Cerebellar nuclear complex (tissue), 1 donor: ENCODE measurements at places on chromosomes 13 and 19.

DNA sequence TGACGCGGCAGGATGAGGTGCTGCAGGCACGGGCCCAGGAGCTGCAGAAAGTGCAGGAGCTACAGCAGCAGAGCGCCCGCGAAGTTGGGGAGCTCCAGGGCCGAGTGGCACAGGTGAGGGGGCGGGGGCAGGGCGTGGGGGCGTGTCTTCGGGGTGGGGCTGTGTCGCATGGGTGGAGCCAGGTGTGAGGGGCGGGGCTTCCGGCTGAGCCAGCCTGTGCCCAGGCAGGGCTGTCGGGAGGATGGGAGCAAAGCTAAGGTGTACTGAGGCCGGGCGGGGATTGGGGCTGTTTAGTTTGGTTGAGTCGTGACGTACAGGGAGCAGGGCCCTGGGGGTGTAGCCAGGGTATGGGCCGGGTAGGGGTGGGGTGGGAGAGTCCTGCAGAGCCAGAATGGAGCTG lies 62.3 kb downstream of the KCNC3 start:
- DNase-seq: no peak

- no peak for DNase-seq
These were observed 43.7 kb upstream of the SLC15A1 start for GRCh38 chr13:98796191-98796590.

DNA sequence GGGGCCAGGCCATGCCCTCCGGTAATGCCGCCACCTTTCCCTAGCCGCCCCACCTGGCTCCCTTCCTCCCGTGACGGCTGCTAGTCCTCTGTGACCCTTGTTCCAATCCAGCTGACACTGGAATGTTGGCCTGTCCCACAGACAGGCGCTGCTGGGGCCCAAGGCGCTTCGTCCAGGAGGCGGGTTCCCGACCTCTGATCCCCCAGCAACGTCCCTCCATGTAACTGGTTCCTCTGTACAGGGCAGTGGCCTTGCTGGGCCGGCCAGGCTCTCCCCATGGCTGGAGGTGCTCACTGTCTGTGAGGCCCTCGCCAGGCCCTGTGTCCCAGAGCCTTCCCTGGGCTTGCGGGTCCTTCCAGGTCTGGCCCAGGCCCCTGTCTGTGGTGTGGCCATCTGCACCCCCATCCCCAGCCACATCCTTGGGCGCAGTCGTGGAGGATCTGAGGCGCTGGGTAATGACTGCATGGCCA lies 6.8 kb upstream of the GRIN3B start:
- DNase-seq: no peak

- peak; percentile 74 for DNase-seq
These were observed 30.4 kb downstream of the ELAVL1 start for GRCh38 chr19:7975037-7975436.

DNA sequence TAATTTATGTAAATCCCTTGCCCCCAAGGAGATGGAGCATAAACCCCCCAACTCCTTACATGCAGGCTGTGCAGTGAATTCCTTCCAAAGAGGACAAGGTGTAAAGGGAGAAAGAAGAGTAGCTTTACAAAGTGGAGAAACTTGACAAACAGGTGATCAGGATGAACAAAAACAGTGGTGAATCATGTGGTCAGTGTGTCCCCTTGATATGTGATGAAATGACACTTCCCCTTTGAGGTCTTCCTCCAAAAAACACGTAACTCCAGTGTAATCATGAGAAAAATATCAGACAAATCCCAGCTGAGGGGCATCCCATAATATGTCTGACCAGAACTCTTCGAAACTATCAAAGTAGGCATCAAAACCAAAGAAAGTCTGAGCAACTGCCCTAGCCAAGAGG lies 29.5 kb upstream of the AKT2 start:
- no peak for DNase-seq

DNA sequence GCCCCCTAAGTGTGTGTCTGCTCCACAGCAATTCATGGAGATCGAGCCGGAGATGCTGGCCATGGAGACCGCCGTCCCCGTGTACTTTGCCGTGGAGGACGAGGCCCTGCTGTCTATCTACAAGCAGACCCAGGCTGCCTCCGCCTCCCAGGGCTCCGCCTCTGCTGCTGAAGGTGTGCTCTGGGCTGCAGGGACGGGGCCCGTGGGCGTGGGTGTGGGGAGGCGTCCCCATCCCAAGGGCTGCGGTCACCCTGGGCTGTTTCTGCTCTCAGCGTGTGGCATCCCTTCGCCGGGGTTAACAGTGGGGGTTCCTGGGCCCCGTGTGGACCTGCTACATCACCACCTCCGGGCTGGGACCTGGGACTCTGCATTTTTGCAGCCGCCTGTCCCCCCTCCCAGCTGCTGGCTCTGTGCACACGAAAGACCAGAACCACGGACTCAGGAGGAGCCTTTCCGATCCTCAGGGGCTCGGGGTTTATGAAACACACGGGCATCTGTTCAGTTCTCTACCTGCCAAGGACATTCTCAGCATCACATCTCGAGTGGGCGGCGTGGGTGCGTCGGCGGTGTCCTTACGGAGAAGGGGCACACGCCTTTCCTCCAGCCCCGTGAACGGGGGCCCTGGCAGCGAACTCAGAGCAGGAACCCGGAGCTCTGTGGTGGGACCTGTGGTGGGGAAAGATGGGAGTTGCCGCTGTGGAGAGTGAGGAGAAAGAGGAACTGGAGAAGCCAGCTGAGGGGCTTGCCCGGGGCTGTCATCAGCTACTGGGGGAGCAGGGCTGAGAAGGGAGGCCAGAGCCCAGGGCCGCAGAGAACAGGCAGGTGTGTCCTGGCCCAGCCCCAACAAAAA lies 7.8 kb downstream of the NCLN start:
- no peak for DNase-seq

GRCh38 chr19:58558623-58559274 lies 338 bp upstream of the UBE2M start:
- no peak for DNase-seq

DNA sequence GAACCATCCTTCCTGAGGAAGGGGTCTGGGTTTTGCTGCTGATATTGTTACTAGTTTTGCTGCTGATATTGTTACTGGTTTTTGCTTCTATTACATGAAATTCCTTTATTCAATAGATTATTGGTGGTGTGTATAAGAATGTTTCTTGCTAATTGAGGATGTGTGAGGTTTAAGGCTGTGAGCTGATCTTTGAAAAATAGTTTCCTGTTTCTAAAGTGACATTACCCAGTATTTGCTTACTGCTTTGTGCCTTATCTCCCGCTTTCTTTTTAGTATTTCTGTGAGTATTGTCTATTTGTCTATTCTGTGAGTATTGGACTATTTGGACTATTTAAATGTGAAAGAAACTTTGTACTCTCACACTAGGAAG lies 38.2 kb upstream of the C1QTNF9 start:
- DNase-seq: no peak

GRCh38 chr13:107545946-107546502 lies 669.3 kb downstream of the LIG4 start:
- DNase-seq: no peak

DNA sequence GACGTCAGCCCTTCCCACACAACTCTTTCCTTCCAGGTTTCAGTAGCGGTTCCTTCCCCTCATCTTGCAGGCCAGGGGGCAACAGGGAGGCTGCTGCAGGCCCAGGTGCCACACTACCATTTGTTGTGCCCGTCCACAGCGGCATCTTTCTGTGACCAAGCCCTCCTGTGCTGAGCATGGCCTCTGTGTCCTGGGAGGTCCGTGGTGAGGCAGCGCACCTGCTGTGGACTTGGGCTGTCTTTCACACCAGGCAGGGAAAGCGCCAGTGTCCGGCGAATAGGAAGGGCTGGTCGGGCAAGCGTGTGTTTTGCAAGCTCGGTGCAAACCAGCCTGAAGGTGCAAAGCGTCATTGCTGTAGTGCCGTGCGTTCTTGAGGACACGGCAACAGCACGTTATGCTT lies 21.4 kb downstream of the SLC15A1 start:
- DNase-seq: no peak

GRCh38 chr19:51479531-51480331 lies 1.4 kb downstream of the CEACAM18 start:
- no peak for DNase-seq

DNA sequence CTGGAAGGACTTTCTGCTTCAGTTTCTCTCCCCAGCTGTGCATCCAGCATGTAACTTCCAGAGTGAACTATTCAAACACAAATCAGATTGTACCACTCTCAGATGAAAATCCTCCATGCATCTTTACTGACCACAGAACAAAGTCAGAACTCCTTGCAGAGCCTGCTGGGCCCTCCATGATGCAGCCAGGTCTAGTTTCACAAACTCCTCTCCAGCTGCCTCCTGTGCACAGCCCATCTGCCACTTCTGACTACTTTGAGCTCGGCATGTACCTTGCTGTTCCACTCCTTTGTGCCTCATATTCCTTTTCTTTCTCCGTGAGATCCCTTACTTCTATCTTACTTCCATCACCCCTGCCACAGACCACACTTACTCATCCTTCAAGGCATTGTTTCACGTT lies 31.4 kb downstream of the NALCN start:
- no peak for DNase-seq

GRCh38 chr13:91346850-91347201 lies 661 bp upstream of the MIR17HG start:
- DNase-seq: no peak

DNA sequence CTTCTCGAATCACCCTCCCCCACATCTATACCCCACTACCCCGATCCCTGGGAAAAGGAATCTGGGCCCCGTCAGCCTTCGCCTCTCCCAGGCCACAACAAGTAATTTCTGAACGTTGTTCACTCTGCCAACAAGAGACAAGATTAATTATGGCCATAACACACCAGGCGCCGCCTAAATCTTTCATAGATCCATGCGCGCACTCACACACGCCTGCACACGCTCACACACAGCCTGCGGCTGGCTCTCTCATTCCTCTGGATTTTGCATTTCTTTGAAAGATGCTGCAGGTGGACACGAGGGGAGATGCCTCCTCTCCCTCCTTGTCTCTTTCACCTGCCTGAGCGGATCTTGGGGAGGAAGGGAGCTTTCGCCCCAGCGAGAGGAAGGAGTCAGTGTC lies 17.1 kb downstream of the ZNRF4 start:
- no peak for DNase-seq

- no peak for DNase-seq
These were observed 18.9 kb downstream of the PAK4 start for GRCh38 chr19:39144290-39145071.

DNA sequence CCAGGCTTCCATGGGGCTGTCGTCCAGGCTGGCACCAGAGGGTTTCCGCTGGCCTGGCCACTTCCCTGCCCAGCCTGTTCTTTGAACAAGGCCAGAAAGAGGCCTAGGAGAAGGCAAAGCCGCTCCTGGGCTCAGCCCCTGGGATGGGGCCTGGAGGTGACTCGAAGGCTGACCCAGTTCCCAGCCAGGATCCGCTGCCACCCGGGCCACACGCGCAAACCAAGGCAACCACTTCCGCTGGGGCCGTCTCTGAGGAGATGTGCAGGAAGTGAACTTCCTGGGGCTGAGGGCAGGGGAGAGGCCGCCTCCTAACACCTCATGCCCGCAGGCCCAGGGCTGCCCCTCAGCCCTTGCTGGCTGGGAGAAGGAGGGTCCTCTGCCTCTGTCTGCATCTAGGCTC lies 15.2 kb downstream of the PLEKHF1 start:
- DNase-seq: no peak

DNA sequence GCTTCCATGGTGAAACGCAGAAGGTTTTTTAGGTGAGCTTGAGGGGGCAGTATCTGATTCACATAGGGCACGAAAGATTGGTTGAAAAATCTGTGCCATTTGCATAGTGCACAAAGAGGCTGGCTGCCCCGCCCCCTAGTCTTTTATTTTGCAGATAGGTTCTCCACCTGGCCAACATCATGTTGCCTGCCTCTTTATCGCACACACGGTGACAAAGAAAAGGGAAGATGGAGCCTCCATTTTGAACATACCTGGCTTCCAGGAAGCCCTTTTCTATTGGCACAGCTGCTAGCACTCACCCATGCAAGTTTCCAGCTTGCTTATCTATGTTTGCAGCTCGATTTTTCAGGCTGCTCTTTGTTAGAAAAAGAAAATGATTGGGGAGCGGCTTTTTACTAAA lies 316.2 kb upstream of the KLHL1 start:
- no peak for DNase-seq

DNA sequence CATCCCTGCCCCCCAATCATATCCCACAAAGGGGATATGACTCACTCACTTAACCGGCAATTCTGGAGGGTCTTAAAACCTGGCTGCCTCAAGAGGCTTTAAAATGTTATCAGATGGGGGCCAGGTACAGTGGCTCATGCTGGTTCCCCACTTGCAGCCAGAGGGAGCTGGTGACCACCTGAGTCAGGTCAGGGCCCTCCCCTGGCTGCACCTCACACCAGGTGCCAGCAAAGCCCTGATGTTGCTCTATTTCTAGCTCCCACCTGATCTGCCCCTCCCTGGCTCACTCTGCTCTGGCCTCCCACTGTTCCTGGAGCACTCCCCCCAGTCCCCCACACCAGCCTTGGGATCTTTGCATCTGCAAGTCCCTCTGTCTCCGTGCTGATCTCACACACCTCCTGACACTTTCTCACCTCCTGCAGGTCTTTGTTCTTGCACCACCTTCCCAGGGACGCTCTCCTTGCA lies 14.2 kb downstream of the HPN start:
- no peak for DNase-seq

- DNase-seq: no peak
These were observed 58.4 kb downstream of the ZIC5 start for GRCh38 chr13:99913167-99913566.

- no peak for DNase-seq
These were observed 54.0 kb downstream of the KCNRG start for GRCh38 chr13:50069261-50069660.

GRCh38 chr19:13044231-13044836 lies 49.1 kb downstream of the NFIX start:
- DNase-seq: no peak
